Stimulated activated CD4-positive, alpha-beta T cell treated with anti-CD3 and anti-CD28 coated beads, Interleukin-1b, Interleukin-23, amount 100 ng/mL, for 1 hour (primary cell): ENCODE measurements at places on chromosomes 7 and 10.

DNA sequence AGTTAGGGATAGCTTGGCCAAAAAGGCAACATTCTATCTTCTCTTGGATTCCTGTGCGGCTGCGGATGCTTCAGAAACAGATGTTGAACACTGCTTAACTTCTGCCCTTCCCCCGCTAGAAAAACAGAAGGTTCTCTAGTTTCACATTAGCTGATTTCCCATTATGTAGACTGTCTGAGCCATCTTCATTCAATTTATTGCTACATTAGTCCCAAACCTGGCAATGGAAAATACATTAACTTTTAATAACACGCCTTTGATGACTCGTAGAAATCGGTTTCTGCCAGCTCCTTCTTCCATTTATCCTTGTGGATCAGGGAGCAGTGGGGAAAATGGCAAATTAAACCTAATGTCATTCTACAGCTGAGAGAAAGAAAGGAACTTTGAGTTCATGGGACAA lies 119.9 kb downstream of the SLC16A9 start:
- DNase-seq: no peak

DNA sequence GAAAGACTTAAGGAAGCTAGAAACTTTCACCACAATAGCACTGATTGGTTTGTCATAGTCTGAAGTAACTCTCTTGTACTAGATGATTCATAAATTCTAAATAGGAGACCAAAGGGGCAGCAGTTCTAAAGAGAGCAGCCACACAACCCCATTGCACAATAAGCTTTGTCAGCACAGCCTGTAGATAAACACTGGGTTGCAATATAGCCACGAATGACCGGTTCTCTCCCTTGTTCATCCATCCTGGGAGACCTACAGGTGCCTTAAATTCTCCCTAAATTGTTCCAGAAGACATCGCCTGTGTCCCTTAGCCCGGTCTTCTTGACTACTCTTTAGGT lies 167.0 kb downstream of the SNX13 start:
- DNase-seq: no peak

DNA sequence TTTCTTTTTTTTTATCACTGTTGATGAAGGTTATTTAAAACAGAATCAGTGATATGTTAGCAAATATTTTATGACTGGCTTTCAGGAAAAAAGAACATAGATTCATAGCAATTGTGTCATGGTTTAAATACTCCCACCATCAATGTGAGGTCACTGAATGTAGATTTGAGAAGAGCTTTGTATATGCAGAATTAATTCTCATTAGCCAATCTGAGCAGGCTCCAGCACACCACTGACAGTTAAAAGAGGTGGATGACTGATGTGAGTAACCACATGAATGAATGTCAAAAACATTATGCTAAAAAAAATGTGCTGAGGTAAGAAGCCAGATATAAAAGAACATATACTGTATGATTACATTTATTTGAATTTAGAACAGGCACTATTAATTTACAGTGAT lies 174.8 kb upstream of the KAT6B start:
- no peak for DNase-seq

- DNase-seq: no peak
Measured at GRCh38 chr10:27611236-27611635, 107.1 kb downstream of the RAB18 start.

DNA sequence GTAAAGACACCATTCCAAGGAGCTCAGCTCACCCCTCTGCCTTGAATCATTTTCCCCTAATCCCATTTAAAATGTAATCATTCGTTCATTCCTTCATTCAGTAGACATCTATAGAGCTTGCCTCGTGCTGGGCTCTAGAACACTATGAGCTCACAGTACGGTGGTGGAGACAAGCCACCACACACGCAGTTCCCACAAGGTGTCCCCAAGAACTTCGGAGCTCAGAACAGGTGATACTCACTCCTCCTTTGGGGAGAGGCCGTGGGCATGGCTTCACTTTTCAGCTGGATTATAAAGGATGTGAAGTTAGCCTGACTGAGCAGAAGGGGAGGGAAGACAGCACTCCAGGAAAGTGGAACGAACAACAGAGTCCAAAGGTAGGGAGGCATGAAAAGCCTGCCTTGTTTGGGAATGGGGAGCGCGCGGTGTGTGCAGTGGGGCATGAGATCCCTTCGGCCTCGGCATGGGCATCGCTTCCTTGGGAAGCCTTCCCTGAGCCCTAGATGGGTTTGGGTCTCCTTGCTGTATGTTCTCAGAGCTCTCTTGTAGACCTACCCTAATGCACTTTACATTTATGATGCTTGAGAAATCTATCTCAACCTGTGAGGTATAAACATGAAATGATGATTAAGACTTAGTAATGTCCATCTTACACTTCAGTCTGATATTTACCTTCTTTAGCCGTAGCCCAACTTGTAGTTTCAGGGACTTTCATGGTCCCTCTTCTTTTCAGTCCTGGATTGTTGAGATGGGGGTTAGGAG lies 809 bp upstream of the OGA start:
- no peak for DNase-seq

DNA sequence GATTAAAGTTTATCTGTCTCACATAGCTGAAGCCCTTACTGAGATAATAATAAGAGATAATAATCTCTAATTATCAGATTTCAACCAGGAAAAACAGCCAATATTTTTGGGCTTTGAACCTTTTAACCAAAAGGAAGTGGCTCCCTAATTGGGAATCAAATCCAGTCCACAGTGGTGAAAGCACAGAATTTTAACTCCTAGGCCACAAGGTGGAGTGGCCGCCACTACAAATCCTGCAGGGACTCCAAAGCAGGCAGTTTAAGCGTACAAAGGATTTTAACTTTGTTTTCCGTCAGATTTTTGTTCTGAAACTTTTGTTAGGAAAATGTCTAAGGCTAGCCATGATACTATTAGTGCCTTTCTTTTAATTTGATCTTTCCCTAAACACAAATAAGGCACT lies 99.6 kb upstream of the CCNY start:
- DNase-seq: no peak

- DNase-seq: no peak
Measured at GRCh38 chr10:26359670-26360069, 78.5 kb upstream of the APBB1IP start.
